ENCODE measurements at places on chromosomes 1 and 21.

DNA sequence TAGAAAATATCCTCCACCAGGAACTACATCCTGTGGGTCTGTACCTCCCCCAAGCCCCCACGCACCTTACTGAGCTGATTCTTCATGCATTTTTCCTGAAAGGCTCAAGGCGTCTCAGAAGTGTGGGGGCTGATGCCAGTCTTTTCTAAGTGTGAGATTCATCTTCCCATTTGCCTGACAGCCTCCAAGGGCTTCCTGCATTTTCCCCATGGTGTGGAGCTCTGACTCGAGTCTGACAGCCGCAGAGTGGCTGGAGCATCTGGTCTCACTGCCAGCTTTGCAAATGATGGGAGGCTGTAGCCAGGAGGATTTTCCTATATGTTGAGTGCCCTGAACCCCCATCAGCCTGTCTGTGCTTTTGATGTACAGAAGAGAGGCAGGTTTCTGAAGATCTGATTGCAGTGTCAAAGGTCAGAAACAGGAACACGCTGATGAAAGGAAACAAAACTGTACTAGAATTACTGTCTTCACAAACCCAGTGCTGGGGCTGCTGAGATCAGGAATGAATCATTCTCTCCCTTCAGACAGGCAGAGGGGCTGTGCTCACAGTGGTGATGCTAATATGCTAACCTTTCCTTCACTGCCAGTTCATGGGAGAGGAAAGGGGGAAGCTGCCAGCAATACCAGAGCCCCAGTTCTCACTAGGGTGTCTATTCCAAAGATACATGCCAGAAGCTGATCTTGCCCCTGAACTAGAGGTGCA is 201.5 kb upstream of the C1orf174 start:
- DNase-seq, result no peak

DNA sequence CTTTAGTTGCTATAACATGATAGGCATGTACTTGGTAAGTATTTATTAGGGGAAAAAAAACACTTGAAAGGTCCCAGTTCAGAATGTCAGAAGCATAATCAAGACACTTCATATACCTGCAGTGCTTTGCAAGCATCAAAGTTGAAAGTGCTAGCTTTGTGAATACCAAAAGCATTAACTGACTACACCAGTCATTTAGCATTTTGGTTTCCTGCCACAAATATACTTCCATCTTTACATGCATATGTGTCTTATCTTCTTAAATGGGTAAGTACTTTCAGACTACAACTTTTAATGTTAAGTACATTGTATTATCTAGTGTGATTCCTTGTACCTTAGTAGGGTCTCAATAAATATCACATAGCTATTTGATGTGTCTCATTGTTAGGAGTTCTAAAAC is 43.7 kb downstream of the AKT3 start:
- no peak for DNase-seq

GRCh38 chr1:9242338-9242969 is 7.9 kb downstream of the H6PD start:
- no peak for DNase-seq

DNA sequence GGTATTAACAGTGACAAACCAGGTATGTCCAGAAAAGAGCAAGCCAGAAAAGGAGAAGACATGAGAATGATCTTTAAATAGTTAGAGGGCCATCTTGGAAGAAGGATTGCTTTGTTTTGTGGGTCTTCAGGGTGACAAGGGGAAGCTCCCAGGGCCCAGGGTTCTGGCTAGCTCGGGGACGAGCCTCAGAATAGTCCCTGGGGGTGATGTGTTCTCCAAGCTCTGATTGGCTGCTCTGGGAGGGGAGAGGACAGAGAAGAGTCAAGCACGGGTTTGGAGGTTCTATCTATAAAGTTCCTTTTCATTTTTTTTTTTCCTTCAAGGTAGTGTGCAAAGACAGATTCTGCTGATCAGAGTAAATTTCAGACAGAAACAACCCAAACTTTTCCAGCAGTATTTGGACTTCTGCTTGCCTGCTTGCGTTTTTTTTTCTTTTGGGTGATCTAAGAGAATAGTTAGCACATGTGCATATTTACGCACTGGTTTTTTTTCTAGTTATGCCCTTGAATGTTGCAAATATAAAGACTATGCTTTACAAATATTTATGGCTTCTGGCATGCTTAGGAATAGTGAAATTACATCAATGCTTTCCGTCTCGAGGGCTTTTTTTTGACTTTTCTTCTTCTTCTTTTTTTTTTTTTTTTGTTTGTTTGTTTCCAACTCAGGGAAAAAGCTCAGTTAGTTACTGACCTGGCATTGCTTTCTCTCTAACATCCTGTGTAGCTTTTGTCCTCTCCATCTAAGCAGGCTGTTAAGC is 59.7 kb downstream of the ROR1 start:
- DNase-seq, result no peak

- DNase-seq, result no peak
These were observed 7.3 kb downstream of the NDUFV3 start for GRCh38 chr21:42900446-42900845.

DNA sequence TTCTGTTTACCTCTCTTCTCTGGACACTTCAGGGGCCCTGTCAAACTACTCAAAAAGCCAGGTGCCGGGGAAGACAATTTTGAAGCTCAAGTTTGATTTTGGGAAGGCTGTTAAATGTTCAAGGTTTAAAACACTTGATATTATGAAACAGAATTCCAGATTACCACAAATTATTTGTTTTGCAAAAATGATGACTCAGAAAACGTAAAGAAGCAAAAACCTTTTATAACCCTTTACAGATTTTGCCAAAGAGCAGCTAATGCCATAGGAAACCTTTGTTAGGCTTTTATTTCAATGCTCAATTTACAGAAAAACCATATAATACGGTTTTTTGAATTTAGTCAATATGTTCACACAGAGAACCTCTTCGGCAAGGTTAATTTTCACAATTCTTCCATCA is 593.4 kb upstream of the ZP4 start:
- no peak for DNase-seq

GRCh38 chr1:114177282-114177681 is 23.6 kb upstream of the SYT6 start:
- no peak for DNase-seq

DNA sequence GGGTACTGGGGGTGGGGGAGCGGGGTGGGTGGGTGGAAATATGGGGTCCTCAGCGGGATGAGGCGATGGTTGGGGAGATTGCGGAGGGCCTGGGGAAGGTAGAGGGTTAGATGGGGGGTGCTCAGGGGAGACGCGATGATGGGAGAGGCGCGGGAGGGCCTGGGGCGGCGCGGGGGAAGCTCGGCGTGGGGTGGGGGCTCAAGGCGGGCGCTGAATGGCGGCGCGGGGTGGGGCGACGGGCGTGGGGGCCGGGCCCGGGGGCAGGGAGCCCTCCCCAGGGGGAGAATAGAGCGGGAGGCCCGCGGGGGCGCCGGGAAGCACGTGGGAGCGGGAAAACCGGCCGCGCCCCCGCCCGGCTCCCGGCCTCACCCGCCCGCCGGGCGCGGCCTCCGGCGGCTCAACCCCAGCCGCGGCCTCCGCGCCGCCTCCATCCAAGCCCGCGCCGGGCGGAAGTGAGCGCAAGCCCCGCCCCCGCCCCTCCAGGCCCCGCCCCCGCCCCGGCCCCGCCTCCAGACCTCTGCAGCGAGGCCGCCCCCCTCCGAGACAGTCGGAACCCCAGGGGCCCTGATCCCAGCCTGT is at the start of gene FAAP20:
Gene FAAP20, minus strand, starts transcription at position 454 of the 579 bp plus-strand sequence. Its CDS starts 23 bp downstream, at position 431.
- DNase-seq, result peak; percentile 70
